Kidney (tissue), 22 donors: ENCODE measurements at places on chromosomes 7 and 10. TPM values are rescaled to one million over a fixed set of nuclear protein-coding genes. Genes with fewer than 3 reads are reported as not detected.

DNA sequence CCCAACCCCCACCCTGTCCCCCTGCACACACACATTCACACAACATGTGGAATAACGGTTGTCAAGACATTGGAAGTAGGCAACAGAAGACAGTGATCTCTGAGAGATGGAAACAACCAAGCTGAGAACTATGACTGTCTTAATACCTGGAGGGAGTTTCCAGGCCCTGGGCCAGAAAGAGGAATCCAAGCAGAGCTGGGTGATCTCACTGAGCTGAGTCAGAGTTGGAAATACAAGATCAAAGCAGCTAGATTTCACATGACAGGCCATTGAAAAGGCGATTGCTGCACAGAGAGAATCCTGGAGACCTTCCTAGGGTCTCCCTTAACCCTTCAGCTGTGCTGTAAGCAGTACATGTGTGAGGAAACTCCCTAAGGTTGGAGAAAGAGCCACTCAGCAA lies 165.8 kb upstream of the PRSS1 start:
- H3K4me3 ChIP-seq = no peak overlapping the region
- H3K27ac ChIP-seq = no peak overlapping the region
- H3K4me1 ChIP-seq = no peaks in the 10 kb centered on the region

GRCh38 chr7:2926120-2926895 lies 82.2 kb upstream of the GNA12 start:
- DNase-seq = no peak
- no peaks in the 10 kb centered on the region for H3K4me1 ChIP-seq
- no peak overlapping the region for H3K4me3 ChIP-seq
- H3K27ac ChIP-seq = no peak overlapping the region

DNA sequence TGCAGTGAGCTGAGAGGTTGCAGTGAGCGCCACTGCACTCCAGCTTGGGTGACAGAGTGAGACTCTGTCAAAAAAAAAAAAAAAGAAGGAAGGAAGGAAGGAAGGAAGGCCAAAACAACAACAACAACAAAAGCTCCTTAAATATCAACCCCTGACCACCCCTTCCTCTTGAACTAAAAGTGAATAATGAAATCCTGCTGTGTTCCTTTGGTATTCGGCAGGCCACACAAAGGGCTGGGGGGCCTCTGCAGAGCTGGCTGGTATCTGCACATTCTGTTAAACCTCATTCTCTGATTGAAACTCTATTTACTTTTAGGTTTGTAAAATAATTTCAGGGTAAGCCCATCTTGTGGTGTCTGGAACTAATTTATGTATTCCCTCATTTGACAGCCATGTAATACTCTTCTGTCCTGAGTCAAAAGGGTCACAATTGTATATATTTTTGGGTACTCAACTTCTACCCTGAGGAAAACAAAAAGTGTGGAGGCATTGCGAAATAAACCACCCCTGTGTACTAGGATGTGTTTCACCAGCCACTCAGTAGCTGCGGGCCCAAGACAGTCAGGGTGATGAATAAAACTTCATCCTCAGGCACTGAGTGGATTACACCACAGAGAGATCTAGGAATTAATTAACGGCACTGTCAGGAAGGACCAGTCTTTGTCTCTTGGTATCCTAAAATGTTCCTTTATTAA lies 446.4 kb upstream of the PFKP start:
- H3K27ac ChIP-seq = no peak overlapping the region
- no peaks in the 10 kb centered on the region for H3K27me3 ChIP-seq
- DNase-seq = no peak
- no peaks in the 10 kb centered on the region for H3K36me3 ChIP-seq

- H3K36me3 ChIP-seq = no peaks in the 10 kb centered on the region
- peak; percentile 82 for DNase-seq
- peaks cover 4% of the 10 kb centered on the region for H3K4me1 ChIP-seq
- H3K27ac ChIP-seq = peak overlapping the region; percentile 86
- no peaks in the 10 kb centered on the region for H3K27me3 ChIP-seq
Measured at GRCh38 chr10:86757113-86757972, 924 bp downstream of the BMPR1A start.

The OR9A2 gene
- not detected for total RNA-seq

The SAMD9L gene
- total RNA-seq = 14.9 TPM
